ENCODE measurements at places on chromosomes 4 and X. TPM values are rescaled to one million over a fixed set of nuclear protein-coding genes. Genes with fewer than 3 reads are reported as not detected.

FGB gene
- not detected for total RNA-seq

- DNase-seq, result no peak
Measured at GRCh38 chr4:83283181-83283580, 1.4 kb downstream of the COQ2 start.

- no peak for DNase-seq
Measured at GRCh38 chr4:99979872-99980271, 29.8 kb upstream of the H2AZ1 start.

DNA sequence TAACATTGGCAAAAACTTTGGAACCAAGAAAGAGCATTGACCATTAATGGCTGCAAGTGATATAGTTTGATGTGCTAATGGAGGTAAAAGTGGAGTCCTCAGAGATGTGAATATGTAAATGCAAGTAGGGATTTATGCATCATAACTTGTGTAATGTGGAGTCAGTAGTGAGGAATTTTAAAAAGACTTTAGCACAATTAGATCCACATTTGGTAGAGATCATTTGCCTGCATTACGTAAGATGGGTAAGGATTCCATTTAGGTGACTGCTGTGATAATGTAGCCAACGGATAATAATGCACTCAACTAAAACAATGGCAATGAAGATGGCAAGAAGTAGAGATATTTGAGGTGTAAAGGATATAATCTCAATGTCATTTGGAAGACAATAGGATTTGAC is 1128.4 kb downstream of the ADGRL3 start:
- no peak for DNase-seq

GRCh38 chrX:530726-531610 is 99.6 kb upstream of the SHOX start:
- no peak for DNase-seq
